ENCODE measurements at places on chromosomes 1 and 21.

- DNase-seq: no peak
These were observed 339.0 kb downstream of the DSCAM start for GRCh38 chr21:40507978-40508377.

- DNase-seq: no peak
These were observed 14.1 kb downstream of the RUNX3 start for GRCh38 chr1:24915816-24916602.

GRCh38 chr1:7247791-7248548, 462.7 kb downstream of the CAMTA1 start:
- no peak for DNase-seq

DNA sequence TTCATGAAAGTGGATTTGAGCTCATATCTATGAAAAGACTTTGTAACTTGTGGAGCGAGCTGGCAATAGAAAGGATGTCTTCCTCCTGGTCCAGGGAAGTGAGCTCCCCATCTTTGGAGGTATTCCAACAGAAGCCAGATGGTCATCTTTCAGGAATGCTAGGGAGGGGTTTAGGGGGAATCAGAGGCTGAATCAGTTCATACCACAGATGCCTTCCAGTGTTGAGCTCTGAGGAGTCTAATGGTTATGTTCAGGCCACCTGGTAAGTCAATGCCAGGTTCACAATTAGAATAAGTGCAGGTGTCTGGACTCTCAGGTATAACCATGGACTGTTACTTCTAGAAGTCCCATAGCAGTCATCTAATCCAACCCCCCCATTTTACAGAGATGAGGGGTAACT, 119.1 kb downstream of the ACTL8 start:
- no peak for DNase-seq

DNA sequence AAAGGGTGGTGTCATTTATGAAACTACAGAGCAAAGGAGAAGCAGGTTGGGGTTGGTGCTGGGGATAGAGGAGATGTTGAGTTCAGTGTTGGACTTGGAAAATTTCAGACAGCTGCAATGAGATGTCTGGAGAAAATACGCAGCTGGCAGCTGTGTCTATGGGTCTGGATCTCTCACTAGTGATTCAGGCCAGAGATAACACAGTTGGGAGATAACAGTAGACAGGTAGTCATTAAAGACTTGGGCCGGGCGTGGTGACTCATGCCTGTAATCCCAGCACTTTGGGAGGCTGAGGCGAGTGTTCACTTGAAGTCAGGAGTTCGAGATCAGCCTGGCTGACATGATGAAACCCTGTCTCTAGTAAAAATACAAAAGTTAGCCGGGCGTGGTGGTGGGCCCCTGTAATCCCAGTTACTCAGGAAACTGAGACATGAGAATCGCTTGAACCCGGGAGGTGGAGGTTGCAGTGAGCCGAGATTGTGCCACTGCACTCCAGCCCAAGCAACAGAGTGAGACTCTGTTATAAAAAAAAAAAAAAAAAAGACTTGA, 2.5 kb upstream of the TFAP2E start:
- DNase-seq: no peak
